ENCODE measurements at places on chromosomes 4 and X.

DNA sequence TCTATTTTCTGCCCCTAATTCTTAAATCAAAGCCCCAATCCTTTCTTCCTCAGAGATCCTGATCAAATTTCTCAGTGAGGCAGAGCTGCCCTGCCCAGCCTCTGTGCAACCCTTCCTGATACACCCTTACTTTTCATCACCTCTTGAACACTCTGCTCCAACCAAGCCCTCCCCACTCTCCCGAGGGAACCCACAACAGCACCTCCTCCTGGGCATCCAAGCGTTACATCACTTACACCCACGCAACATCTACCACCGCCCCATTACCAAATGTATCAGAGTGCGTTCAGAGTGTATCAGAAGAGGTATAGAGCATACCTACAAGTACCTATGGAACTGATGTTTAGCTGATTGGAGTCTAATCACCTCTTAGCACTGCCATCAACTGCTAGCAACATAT, 186.5 kb downstream of the RAP1GDS1 start:
- DNase-seq, result no peak

DNA sequence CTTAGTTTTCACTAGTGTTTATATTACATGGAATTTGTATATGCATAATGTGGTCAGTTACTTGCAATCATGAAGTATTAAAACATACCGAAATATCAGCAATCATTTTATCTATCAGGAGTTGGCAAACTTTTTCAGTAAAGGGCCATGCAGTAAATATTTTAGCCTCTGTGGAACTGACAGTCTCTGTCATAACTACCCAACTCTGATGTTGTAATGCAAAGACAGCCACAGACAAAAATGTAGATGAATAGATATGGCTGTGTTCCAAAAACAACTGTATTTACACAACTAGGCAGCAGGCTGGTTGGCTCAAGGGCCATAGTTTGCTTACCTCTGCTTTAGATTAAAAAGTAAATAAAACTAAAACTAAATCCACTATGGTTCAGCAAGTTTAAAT, 200.2 kb downstream of the HS3ST1 start:
- DNase-seq, result no peak

GRCh38 chr4:48033825-48034413, 17.3 kb downstream of the NIPAL1 start:
- DNase-seq, result no peak

GRCh38 chr4:128853741-128854140, 44.2 kb downstream of the JADE1 start:
- no peak for DNase-seq

- no peak for DNase-seq
These were observed 145.2 kb downstream of the CORIN start for GRCh38 chr4:47692691-47693090.

GRCh38 chr4:36852856-36853255, 391.7 kb upstream of the NWD2 start:
- DNase-seq, result no peak

DNA sequence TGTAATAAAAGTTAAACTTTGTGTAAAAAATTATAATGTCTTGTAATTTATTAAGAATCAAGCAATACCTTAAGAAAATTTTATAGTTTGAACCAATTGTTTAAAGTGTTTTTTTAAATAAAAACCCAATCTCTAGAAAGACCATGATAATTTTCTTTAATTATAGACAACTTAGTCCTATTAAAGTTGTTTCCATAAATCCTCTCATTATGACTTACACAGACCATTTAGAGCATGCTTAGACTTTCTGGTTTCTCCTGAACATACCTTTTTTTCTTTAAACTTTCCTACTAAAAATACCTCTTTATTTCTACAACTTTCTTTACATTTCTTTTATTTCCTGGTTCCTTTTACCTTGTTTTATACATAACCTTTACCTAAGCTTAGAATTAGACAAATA, 837.4 kb downstream of the PCDH19 start:
- DNase-seq, result no peak

- DNase-seq, result no peak
These were observed 1.5 kb downstream of the SNCA start for GRCh38 chr4:89835413-89835812.

DNA sequence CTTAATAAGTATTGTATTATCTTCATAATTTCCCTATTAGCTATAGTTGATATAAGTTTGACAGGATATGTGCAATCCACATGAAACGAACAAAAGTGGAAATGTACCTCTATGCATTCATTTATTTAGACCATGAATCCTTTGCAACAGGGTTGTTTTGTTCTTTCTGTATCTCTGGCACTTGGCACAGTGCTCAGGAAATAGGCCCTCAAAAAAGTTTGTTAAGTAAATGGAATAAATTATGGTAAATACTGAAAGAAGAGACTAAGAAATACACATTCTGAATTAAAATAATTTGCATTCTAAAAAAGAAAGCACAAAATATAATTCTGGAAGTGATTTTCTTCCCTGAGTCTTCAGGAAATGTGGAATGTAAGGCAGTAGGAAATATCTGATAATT, 39.3 kb downstream of the TAPT1 start:
- DNase-seq, result no peak

DNA sequence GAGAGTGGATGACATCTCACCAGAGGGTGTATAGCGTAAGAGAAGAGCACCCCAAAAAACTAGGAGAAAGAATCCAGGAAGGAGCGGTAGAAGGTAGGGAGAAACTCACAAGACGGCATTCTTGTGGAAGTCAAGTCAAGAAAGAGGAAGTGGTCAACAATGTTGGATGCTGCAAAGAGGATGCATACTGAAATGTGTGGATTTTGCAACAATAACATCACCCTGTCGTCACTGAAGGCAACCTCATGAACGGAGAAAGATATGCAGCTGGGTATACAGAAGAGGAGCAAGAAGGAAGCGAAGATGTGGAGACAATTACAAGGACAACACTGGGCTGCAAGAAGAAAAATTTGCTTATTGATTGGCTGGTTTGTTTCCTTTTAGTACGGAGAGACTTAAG, 11.4 kb upstream of the TAPT1 start:
- DNase-seq, result no peak

- DNase-seq, result no peak
These were observed 46.8 kb upstream of the SETD7 start for GRCh38 chr4:139602776-139603360.

DNA sequence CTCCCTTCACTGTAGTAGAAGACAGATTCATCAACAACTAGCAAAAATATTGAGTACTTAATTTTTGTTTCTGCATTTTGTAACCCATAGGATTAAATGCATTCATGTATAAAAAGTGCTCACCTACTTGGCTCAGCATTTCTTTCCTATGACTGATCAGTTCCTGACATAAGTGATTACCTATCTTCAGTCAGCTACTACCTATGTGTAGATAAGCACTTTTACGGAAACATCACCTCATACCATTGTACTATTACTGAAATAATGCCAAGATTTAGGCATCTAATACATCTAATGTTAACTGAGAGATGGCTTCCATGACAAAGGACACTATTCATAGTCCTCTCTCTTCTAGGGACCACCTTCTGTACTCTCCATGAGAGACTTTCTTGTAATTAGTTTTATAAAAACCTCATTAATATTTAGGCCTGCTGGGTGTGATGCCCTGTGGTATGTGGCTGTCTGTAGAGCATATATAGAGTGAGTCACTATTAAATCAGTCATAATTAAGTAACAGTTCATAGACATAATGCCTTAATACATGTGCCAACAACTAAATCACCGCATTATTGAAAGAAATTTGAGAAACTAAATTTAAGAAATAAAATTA, 147.0 kb downstream of the PDGFC start:
- DNase-seq, result no peak

- no peak for DNase-seq
These were observed 44.1 kb upstream of the NEUROG2 start for GRCh38 chr4:112560084-112560483.

- DNase-seq, result no peak
These were observed 209.5 kb upstream of the SPOCK3 start for GRCh38 chr4:167443841-167444240.

DNA sequence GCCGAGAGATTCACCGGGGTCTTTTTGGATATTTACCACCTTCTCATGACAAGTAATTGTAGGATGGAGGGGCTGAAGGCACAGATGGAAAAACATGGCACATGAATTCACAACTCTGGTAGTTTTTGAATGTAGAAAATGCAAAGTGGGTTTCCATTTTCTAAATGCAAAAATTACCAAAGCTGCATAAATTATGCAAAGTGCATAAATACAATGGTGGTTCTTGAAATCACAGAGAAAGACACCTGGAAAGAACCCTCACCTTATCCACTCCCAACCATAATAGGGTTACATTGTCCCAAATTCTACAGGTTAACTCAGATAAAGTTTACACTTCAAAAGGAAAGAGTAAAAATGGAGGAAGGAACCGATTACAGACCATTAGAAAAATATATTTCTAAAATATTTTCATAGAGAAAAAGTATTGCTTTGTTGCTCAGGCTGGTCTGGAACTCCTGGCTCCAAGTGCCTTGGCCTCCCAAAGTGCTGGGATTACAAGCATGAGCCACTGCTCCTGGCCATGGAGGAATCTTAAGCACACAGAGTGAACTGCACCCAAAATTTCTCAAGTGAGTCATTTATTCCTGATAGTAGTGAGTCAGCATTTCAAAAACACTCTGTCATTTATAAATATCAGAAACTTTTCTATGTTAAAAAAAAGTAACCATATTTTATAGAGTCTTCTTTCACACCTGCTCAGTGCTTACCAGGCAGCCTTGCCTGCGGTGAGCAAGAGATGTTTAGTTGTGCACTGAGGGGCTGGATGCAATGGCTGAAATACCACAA, 101.4 kb downstream of the FIP1L1 start:
- DNase-seq, result no peak

DNA sequence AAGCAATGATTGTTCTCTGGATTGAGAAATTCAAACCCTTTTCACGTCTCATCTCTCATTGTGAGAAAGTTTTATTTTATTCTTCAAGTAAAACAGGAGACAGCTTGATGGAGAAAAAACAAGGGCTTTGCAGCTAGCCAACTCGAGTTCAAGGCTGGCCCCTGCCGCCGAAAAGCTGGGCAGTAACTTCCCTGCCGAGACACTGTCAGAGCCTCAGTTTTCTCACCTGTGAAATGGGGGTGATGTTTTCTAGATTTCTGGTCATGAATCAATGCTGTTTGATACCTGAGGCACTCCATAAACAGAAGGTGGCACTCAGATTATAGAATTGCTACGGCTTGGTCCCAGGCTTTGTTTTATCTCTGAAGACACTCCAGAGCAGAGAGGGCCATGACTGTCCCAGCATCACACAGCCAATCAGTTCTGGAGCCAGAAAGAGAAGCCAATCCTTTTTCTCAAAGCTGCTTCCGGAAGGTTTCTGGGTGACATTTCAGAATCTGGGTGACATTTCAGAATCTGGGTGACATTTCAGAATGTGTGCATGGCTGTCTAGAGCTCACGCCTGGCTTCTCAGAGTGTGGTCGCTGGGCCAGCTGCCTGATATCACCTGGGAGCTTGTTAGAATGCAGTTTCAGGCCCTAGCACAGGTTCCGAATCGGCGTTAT, 33.2 kb downstream of the HMX1 start:
- DNase-seq, result no peak

GRCh38 chr4:145909281-145909715, 29.3 kb downstream of the ZNF827 start:
- no peak for DNase-seq

DNA sequence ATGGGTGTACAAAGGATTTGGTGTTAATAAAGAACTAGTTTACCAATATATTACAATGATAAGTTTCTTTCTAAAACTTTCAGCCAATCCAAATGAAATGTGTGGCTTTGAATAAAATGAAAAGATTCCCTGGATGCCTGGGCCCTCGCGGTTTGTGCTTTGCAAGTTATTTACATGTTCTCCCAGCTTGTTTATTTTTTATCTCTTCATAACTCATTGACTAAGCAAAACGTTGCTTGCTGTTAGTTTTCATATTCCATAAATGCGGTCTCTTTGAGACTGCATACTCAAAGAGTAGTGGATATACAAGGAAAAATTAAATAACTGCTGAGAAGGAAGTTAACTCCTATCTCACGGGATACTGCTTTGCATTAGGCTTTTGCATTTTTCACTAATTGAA, 26.0 kb downstream of the FHDC1 start:
- no peak for DNase-seq

- no peak for DNase-seq
These were observed 40.9 kb downstream of the SEPTIN11 start for GRCh38 chr4:76990288-76991080.

DNA sequence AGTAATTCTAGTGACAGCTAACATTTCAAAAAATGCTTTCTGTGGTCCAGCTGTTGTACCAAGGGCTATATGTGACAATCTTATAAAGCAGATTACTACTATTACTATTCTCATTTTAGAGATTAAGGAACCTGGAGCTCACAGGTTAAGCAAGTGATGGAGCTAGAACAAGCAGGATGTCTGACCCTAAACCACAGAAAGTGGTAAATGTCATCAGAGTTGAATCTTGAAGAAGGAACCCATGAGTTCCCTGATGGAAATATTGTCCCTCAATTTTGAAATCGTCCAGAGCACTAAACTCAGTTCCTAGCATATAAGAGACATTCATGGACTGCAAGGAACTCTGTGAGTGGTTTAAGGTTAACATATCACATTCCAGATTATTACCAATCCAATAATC, 214.0 kb downstream of the APBB2 start:
- DNase-seq, result no peak

DNA sequence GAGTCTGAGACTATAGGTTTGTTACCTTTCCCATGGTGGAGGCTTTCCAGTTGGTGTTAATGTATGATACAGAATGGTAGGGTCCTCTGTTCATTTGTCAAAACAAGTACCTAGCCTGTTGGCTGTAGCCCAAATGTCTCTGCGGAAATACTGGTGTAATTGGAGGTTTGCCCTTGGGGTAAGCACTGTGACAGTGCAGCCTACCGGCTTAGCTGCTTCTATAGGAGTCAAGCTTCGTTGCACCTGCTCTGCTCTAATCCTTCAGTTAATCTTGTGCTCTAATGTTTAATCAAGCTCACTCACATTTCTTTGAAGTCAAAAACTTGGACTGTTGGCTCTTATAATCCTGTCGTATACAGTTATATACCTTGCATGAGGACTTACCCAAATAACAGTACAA, 203.4 kb downstream of the CCNG2 start:
- no peak for DNase-seq

GRCh38 chr4:6929812-6930464, 20.3 kb downstream of the TBC1D14 start:
- DNase-seq, result no peak

DNA sequence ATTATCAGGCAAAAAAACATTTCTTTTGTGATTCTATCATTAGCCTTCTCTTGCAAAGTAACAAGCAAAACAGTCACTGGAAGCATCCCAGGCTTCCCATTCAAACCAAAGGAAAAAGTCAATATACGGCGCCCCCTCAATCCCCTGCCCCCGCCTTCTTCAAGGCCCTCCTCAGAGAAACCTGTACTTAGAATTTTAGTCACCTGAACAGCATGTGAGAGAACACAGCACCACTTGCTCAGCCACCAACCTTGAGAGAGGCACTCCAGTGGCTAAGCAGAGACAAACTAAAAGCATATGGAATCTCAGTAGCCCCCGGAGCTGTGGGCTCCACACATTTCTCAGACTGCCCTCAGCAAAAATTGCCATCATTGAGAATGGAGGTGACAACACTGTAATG, 25.2 kb downstream of the LEF1 start:
- no peak for DNase-seq

All from right forelimb (tissue), 1 donor.